Left cardiac atrium (tissue), 4 donors: ENCODE measurements at places on chromosomes 1 and 21. TPM values are rescaled to one million over a fixed set of nuclear protein-coding genes. Genes with fewer than 3 reads are reported as not detected.

LRRC7 gene
- 6.2 TPM for total RNA-seq

FLG2 gene
- not detected for total RNA-seq

- DNase-seq = no peak
Observed at GRCh38 chr21:9750341-9751086, 770.9 kb upstream of the TPTE start.

AK4 gene
- total RNA-seq = 81.3 TPM

SYCP1 gene
- total RNA-seq = not detected

DNA sequence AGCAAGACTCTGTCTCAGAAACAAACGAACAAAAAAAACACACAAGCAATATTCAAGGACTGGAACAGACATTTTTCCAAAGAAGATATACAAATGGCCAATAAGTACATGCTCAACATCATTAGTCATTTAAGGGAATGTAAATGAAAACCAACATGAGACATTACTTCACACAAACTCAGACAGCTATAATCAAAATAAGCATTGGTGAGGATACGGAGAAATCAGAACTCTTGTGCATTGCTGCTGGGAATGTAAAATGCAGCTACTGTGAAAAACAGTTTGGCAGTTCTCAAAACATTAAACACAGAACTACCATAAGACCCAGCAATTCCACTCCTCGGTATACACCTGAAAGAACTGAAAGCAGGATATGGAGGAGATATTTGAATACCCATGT, 15.4 kb downstream of the NOL9 start:
- no peak for DNase-seq

- no peak for DNase-seq
Observed at GRCh38 chr21:33132054-33132453, 62.1 kb downstream of the OLIG1 start.

GRCh38 chr1:4027492-4028138, 127.5 kb upstream of the C1orf174 start:
- no peak for DNase-seq
